ENCODE measurements at places on chromosomes 5 and 9. TPM values are rescaled to one million over a fixed set of nuclear protein-coding genes. Genes with fewer than 3 reads are reported as not detected.

GRCh38 chr5:14142827-14143545 is at the start of gene TRIO:
TRIO (plus strand) TSS chr5:14143342; CDS start chr5:14143726, 384 bp downstream.
- peak; percentile 97 for DNase-seq

DNA sequence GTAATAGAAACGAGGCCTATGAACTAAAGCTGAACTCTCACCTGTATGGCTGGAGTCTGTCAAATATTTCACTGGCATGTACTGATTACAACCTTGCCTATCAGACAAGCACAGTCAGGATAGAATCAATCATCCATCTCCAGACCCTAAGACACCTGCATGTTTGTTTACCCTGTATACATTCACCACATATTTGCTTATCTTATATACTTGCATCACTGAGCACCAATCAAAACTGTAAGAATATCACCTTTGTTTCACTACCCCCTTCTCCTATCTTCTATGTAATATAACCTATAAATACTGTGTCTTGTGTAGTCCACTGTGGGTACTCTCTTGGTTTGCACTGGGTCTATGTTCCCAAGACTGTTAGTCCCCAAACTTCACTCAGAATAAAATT is 1085.7 kb downstream of the TAF11L14 start:
- no peak for DNase-seq

Gene C9orf43
- 0.48 TPM for total RNA-seq

DNA sequence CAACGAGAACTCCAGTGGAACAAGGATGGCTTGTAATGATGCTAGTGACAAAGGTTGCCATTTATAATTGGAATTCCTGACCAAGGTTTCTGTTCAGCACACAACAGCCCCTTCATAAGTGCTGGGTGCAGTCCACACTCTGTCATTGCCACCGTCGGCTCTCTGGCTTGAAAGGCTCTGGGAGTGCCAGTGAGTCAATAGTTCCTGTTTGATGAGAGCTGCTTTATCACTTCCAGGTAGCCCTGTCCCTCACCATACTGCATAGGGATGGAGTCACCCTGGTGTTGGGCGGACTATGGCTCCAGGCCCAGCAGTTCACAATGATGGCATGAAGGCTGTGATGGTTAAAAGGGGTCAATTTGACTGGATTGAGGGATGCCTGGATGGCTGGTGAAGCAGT is 34.6 kb upstream of the SEMA4D start:
- no peak for DNase-seq

DNA sequence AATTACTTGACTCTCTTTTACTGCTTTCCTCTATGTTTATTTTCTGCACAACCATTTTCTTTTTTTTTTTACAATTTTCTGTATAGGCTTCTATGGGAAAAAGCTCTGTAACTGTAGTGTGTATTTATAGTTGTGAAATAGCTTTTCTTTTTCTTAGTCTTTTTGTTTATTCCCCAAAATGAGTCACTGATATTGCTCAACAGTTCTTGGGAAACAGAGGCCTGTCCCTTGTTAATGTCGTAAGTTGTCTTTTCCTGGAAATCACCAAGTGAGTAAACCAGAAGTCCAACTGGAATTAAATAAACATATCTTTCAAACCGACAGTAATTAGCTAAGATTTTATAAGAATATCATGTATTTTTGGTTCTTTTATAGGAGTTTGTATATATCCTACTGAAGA is 325.1 kb upstream of the PRR16 start:
- DNase-seq, result no peak

Gene IL12B
- not detected for total RNA-seq

DNA sequence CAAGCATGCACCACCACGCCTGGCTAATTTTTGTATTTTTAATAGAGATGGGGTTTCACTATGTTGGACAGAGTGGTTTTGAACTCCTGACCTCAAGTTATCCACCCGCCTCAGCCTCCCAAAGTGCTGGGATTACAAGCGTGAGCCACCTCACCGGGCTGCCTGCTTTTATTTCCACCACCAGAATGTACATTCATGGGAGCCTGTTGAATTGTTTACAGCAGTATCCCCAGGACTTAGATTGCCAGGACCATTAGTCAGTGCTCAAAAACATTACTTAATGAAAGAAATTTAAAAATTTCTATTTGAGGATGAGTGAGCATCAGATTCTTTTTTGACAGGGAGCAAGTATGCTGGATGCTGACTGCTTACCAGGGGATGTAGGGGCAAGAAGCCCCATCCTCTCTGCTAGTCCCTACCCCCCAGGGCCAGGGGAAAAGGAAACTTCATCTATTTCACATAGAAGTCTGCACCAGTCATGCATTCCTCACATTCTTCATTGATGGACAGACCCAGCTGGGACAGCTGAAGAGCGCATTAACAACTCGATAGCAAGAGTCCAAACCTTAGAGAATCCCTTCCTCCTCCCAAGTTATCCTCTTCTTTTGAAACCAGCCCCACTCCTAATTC is 10.3 kb upstream of the RGMB start:
- DNase-seq, result no peak

DNA sequence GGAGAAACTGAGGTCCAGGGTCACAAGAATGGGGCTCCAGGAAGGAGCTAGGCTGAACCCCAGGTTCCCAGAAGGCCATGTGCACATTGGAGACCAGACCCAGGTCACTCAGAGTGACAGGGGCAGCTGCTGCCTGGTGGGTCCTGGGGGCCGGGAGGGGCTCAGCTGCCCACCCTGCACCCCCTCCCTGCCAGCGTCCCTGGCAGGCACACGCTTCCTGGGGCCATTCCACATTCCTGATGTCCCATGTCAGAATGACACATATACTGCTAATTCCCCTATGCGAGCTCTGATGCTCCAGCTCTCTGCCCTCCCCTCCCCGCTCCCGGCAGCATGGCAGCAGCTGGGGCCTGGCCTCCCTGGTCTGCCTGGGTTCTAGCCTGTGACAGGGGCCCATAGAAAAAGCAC is 14.0 kb downstream of the FGFR4 start:
- DNase-seq, result no peak

Gene PARP8
- total RNA-seq, result 18.9 TPM

DNA sequence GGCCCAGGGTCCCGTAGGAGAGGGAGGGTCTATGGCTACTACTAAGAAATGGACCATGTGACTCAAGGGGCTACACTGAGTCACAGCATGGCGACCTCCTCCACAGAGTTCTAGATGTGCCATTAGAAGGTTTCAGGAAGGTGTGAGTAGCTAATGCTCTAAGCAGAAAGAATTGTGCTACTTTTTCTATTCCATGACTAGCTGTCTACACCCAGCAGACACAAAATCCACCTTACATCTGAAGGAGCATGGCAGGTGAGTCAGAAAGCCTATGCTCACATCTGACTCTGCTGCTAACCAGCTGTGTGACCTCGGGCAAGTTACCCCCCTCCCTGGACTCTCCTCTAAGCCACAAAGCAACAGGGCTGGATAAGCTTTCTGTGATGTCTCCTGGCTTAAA is 14.4 kb upstream of the MEIKIN start:
- no peak for DNase-seq

DNA sequence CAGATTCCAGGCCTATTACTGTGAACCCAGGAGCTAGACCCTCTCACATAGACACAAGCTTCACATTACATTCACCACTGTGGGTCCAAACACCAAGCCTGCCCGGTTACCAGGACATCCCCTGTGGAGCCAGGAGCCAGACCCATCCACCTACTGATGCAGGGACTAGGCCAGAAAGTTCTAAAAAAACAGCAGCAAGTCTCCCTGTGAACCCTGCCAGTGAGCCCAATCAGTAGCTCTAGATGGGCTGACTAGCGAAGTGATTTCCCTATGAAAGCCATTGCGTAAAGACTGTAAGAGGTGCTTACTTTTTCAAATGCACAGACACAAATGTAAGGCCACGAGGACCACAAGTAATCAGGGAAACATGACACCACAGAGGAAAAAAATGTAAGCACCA is 352.3 kb downstream of the TMEM161B start:
- DNase-seq, result no peak

GRCh38 chr5:107217721-107218130 is 453.0 kb downstream of the EFNA5 start:
- DNase-seq, result no peak

Gene GOLM1
- total RNA-seq, result 37.2 TPM

DNA sequence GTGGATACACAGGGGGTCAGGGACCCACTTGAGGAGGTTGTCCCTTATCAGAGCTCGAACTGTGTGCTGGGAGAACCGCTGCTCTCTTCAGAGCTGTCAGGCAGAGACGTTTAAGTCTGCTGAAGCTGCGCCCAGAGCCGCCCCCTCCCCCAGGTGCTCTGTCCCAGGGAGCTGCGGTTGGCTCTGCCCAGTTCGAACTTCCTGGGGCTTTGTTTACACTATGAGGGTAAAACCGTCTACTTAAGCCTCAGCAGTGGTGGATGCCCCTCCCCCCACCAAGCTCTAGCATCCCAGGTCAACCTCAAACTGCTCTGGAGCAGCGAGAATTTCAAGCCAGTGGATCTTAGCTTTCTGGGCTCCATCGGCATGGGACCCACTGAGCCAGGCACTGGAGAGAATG is 15.9 kb downstream of the SRD5A1 start:
- no peak for DNase-seq

DNA sequence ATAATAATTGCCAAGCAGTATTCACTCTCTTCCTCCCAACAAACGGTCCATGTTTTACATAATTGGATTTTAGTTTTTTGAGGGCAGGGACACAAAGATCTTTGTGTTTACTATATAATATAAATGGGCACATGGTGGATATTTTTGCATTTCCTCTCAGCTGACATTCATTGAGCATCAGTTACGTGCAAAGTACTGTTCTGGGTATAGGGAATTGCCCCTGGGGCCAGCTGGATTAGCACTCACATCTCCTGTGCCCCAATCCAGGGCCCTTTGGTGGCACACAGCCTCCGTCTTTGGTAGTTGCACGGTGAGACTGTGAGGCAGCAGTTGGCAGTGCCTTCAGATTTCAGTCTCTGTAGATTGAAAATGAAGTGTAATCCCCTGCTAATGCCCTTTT is 1.6 kb downstream of the TDRD7 start:
- DNase-seq, result no peak

GRCh38 chr9:125507226-125507625 is 199.8 kb downstream of the MAPKAP1 start:
- DNase-seq, result no peak

Gene DRD1
- not detected for total RNA-seq

GRCh38 chr5:14531668-14532067 is 49.9 kb upstream of the OTULINL start:
- DNase-seq, result no peak

DNA sequence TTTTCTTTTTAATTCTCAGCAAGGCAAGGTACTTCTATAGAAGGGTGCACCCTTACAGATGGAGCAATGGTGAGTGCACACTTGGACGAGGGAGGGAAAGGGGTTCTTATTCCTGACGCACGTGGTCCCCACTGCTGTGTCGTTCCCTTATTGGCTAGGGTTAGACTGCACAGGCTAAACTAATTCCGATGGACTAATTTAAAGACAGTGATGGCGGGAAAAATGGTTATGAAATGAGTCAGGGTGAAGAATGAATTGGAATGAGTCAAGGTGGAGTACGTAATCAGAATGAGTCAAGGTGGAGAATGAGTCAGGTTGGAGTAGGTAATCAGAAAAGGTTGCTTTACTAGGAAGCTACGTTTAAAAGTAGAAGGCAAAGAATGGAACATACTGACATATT is 2.1 kb upstream of the HMGCS1 start:
- no peak for DNase-seq

GRCh38 chr5:172064358-172064757 is 57.9 kb upstream of the FBXW11 start:
- DNase-seq, result no peak

DNA sequence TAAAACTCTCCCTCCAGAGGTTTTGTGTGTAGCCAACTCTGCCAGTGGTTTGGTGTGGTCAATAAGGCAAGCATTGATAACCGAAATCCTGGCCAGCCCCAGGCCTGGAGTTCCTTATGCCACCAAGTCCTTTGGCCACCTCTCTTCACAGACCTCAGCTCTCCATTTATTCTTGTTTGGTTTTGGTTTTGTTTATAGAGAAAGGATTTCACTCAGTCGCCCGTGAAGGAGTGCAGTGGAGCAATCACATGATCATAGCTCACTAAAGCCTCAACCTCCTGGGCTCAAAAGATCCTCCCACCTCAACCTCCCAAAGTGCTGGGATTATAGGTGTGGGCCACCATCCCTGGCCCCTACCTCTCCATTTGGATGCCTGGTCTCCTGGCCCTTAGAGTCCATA is 55.4 kb upstream of the PPARGC1B start:
- no peak for DNase-seq

DNA sequence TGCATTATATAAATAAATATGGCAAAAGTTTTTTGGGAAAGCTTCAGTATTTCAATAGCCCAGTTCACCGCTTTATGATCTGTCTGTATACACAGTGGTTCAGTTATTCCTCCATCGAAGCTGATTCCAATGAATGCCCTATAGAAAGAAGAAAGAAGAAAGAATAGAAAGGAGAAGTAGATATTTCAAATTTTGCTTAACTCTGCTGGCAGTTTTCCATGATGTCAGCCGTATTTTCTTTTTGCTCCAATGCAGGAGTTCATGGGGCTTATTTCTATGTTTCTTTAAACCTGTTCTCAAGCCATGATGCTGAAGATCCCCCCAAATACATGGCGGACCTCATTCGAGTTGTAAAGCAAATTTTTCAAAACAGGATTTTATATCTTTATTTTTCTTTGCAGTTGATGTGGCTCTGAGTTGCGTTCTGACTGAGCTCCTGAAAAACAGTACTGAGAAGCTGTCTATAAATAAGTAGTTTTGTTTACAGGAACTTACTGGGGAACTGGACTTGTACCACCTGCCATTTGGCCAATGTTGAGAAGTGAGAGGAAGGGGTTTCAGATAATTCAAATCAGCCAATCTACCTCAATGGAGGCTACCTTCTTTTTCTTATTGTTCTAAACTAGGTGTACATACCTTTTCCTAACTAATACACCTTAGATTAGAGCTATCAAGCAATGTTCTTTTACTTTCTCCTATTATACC is 418.5 kb upstream of the MEF2C start:
- DNase-seq, result no peak

- DNase-seq, result no peak
Measured at GRCh38 chr9:134173127-134174072, 9.0 kb upstream of the RNU6ATAC start.

GRCh38 chr5:78677777-78678668 is 29.5 kb upstream of the LHFPL2 start:
- peak; percentile 73 for DNase-seq

- DNase-seq, result no peak
Measured at GRCh38 chr9:81717061-81717746, 27.9 kb upstream of the TLE1 start.

DNA sequence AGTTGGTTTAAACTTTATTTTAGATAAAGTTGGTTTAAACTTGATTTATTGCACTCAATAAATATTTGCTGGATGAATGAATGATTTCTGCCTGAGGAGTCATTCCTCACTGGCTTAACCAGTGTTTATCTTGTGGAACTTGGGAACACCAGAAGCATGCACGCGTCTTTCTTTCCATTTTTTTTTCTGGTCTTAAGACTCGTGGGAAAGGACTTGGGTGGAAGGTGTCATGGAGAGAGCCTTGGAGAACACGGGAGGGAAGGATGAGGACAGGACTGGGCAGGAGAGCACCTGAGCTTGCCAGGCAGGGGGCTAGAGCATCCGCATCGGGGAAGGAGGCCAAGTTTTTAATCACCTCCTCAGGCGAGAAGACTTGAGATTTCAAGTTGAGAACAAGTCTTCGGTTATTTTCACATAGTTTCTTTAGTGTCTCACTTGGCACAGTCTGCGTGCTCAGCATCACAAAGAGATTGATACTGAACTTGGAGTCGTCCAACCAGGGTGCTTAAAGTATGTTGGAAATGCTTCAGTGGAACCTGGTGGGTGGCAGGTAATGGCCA is 144.2 kb downstream of the PDZD2 start:
- DNase-seq, result no peak

GRCh38 chr5:133688391-133688790 is 76.0 kb upstream of the FSTL4 start:
- no peak for DNase-seq

Measured in ovary (tissue), 10 donors.